Fibroblast of the conjunctiva (primary cell): ENCODE measurements at places on chromosomes 3 and 15.

DNA sequence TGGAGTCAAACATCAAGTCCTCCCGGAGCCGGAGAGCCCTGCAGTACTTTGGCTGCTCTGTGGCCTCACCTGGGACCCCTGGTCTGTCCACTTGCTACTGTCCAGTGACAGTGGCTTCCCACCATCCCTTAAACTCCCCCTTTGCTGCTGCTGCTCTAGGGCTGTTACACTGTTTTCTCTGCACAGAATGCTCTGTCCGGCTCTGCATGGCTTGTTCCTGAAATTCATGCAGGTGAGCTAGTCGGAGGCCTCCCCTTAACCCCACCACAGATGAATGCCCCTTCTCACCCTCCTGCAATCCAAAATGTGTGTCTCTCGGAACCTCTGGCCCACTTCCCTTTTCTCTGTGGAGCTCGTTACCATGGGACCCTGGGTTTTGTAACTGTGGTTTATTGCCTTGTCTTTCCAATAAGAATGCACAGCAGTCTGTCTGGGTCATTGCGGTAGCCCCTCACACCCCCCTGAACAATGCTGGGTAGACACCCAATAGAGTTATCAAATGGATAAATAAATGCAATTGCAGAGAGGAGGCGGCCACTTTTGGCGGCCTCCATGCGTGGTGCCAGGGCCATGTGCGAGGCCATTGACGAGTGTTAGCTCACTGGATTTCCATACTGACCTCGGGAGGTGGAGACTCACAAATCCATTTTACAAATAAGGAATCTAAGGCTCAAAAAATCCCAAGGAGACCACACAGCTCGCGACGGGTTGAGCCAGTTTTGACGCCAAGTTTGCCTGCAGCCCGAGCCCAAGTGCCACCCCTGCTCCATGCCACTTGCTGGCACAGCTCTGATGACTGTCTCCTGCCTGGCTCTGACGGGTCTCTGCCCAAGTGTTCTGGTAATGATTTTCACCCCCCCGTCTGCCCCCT, 48.5 kb downstream of the RGMA start:
- no peak for DNase-seq

GRCh38 chr15:42611532-42611931, 36.1 kb downstream of the STARD9 start:
- no peak for DNase-seq

- no peak for DNase-seq
These were observed 67.6 kb downstream of the CHAC1 start for GRCh38 chr15:41020829-41021228.

DNA sequence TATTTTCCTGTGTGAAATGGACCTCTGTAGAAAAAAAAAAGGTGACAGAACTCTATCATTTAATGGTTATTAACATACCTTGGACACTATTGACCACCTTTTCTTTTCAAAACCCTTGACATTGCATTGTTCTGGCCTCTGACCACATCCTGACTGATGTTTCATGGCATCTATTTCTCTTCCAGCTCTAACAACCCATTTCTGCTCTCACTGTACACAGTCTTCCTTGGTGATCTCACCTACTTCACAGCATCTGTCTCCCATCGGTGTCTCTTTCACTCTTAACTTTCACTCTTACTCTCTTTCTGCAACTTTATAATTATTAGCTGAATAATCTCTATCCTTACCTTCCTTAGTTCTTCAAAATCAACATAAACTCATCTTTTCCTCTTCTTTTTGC, 217.4 kb upstream of the CD96 start:
- DNase-seq, result no peak

GRCh38 chr3:192772240-192772894, 45.0 kb upstream of the FGF12 start:
- DNase-seq, result no peak

GRCh38 chr3:100270215-100270583, 9.4 kb downstream of the TBC1D23 start:
- DNase-seq, result no peak

DNA sequence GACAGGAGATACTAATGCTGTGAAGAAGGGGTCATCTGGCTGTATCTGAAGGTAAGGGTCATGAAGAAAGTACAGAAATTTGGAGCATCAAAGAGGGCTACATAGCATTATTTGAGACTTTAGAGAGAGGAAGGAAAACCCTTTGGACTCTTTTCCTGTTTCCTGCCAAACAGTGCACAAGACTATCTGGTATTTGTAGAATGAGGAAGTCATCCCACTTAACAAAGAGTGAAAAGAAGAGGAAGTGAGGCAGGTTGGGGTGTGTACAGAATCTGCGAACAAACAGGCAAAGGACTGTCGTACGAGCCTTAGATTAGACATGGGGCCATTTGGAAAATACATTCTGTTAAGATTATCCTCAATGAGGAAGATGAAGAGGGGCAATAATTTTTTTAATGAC, 546.8 kb upstream of the EPHA6 start:
- no peak for DNase-seq

DNA sequence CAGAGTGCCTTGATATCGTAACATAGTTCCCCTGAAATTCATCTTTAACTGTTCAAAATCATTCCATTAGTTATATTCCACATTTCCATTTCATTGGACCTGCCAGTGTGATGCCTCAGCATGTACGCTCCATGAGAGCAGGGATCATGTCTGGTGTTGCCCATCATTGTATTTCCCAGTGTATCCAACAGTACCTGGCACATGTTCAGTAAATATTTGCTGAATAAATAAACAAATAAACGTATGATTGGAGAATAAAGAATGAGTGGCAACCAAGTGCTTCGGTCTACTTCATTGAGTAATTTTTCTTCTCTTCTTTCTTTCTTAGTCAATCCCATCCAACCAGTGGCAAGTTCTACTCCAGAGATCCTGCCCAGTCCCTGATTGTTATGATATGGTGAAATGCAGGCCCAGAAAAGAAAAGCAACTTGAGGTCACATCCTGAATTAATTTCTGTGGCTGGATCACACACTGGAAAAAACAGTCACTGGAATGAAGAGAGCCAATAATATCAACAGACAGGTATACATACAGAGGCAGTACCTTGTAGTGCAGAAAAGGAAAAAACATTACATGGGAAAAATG, 101.2 kb downstream of the PLCH1 start:
- DNase-seq, result no peak

- no peak for DNase-seq
These were observed 200.8 kb downstream of the SUCLG2 start for GRCh38 chr3:67453628-67454027.

DNA sequence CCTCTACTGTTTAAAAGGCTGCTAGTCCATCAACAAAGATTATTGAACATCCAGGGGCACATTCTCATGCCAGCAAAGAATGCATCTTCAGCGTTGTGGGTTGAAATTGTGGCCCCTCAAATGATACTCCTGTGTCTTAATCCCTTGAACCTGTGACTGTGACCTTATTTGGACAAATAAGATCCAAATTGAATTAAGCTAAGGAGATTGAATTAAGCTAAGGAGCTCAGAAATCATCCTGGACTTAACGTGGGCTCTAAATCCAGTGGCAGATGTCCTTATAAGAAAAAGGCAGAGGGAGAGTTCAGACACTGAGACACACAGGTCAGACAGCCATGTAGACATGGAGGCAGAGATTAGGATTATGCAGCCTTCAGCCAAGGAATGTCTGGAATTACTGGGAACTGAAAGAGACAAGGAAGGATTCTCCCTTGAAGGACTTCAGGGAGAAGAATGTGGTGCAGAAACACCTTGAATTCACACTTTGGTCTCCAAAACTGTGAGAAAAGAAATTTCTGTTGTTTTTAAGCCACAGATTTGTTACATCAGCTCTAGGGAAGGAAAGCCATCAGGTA, 57.3 kb upstream of the SLC24A5 start:
- DNase-seq, result no peak

- no peak for DNase-seq
These were observed 44.8 kb downstream of the FGD5 start for GRCh38 chr3:14863333-14864100.

DNA sequence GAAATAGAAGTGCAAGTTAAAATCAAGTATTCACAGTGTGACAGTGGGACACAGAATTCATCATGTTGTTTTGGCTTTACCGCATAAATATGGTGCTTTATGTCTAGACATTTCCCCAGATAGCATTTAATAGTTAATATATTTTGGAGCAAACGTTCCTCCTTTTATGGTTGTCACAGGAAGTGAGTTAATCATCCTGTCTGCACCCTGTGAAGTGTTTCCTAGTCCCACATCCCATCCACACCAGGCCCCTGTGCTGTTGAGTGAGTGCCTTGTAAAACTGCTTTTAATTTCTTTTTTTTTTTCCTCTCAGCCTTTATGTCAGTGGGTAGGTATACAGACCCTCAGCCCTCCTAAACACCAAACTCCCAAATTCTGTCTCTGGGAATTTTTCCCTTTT, 393.7 kb downstream of the FEZF2 start:
- no peak for DNase-seq

GRCh38 chr15:67826717-67827561, 1.6 kb downstream of the SKOR1 start:
- no peak for DNase-seq

DNA sequence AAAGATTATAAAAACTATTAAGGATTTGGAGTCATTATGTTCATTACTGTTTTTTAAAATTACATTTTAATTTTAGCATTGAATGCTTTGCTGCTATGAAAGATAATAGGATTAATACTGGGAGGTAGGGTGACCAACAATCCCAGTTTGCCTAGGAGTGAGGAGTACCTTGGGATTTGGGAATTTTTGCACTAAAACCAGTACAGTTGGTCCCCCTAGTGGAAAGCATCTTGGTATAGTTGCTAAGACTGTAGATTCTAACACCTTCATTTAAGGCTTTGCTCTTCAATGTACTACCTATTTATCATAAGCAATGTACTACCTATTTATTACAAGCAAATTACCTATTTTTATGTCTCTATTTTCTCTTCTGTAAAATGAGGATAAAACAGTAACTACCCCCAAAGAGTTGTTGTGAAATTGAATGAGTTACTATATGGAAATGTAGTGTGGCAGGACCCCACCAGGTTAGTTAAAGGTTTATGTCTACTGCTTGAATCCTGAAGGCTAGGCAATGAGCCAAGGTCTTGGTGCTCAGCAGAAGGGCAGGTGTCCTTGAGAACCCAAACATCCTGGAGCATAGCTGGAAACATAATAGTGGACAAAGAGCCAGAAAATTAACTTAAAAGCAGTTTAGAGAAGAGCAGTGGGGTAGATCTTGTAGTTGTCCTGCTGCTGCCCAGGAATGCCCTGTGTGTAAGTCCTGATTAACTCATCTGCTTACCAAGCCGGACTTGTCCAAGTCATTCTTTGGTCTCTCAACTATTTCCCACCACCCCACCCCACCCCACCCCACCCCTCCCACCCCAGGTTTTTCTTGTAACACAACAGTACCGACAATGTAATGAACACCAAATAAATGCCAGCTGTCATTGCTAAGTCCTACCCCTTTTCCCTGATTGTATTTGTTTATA, 49.2 kb upstream of the NMD3 start:
- DNase-seq, result no peak

GRCh38 chr3:97264180-97264579, 449.8 kb downstream of the EPHA6 start:
- no peak for DNase-seq

- DNase-seq, result peak; percentile 92
These were observed 20.1 kb downstream of the RFT1 start for GRCh38 chr3:53109891-53110771.

GRCh38 chr3:34619990-34620389, 821.6 kb downstream of the PDCD6IP start:
- no peak for DNase-seq

DNA sequence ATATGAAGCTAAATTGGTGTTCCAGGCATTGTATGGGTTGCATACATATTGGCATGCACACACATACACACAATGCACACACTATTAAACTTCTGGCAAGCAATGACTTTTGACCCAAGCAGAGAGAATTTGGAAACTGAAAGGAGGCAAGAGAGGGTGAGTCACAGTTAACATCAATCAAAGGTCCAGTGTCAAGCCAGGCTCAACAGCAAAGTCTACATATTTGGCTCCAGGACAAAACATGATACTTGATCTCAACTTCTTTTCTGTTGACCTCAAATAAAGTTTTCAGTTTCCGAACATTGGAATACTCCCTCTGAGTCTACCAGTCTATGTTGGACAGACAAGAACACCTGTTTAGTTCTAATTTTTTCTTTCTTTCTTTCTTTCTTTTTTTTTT, 28.3 kb downstream of the IL12A start:
- peak; percentile 48 for DNase-seq

DNA sequence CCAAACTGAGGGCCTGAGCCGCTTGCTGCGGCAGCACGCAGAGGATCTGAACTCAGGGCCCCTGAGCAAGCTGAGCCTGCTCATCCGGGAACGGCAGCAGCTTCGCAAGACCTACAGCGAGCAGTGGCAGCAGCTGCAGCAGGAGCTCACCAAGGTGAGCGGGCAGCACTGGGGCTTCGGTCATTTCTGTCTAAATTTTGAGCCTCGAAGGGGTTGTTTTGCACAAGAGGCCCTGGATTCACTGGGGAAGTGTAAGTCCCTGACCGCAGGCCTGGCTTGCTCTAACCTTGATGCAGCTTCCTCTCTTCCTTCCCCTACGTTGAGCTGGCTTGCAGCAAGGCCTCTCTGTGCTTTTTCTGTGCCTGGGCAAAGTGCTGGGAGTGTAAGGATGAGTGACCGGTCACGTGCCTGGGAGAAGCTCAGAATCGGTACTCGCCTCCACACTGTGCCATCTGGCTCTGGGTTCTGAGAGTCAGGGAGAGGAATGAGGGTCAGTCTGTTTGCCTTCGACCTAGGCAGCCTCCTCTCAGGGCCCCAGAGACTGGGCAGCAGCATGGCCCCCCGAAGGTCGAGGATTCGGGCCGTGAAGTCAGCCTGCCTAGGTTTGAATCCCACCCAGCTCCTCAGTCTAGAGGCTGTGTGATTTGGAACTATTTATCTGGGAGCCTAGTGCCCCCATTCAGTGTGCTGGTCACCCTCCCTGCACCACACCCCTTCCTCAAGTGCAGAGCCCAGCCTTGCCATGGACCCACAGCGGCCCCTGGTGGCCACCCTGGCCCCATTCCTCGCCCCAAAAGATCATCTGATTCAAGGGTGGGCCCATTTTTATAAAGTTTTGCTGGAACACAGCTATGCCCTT, 1.4 kb downstream of the FES start:
- DNase-seq, result peak; percentile 53

- DNase-seq, result peak; percentile 5
These were observed 10.1 kb downstream of the ARL14 start for GRCh38 chr3:160686955-160687535.

DNA sequence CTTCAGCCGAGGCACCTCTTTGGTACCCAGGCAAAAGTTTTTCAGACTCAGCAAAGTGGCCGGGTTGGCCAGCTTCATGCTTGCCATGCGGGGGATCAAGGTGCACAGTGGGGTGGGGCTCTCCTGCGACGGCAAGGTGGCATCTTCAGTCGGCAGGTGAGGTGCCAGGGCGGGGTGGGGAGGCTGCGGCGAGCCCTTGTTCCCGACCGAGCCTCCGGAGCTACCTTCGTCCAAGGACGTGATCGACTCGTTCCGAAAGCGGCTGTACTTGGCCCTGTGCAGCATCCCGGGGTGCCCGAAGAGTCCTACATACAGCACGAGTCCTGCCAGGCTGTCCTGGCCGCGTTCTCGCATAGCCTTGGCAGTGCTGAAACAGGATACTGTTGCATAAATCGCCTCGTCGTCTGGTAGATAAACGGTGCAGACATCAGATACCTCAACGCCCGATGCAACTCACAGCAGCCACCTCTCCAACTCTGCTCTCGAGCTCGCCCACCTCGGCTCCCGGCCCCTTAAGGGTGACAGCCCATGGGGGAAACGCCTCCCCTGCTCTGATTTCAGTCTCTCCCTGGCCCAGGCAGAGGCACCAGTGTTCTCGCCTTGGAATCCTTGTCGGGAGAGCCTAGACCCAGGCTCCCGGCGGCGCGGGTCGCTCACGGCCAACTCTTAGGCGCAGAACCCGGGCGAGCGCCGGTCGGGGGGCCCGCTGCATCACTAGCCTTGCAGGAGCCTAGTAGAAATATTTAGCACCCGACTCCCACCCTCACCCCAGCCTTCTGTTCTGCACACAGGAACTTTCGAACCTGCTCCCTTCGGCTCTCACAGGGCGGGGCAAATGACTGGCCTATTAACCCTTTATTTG, 826 bp downstream of the SHC4 start:
- no peak for DNase-seq
